ENCODE measurements at places on chromosomes 16 and 17. TPM values are rescaled to one million over a fixed set of nuclear protein-coding genes. Genes with fewer than 3 reads are reported as not detected.

The P2RX5 gene
- total RNA-seq: 16.0 TPM

The CSH1 gene
- not detected for total RNA-seq

The TAC4 gene
- total RNA-seq: not detected

The PMFBP1 gene
- 0.73 TPM for total RNA-seq

The TEKT5 gene
- not detected for total RNA-seq

The C17orf50 gene
- not detected for total RNA-seq

The SLC43A2 gene
- total RNA-seq: 1.9 TPM

The TBC1D3E gene
- total RNA-seq: not detected

The RCVRN gene
- total RNA-seq: not detected

The KRT31 gene
- total RNA-seq: not detected

The ABAT gene
- 10.0 TPM for total RNA-seq

The HSD17B1 gene
- 1.2 TPM for total RNA-seq

The KRT32 gene
- total RNA-seq: not detected

The MT1G gene
- total RNA-seq: not detected

The PRAC1 gene
- not detected for total RNA-seq

The SPN gene
- 168 TPM for total RNA-seq

The SLC13A2 gene
- total RNA-seq: not detected

The PKMYT1 gene
- 0.79 TPM for total RNA-seq

The CPD gene
- 24.6 TPM for total RNA-seq

The CNTNAP4 gene
- not detected for total RNA-seq

The KRT28 gene
- not detected for total RNA-seq

The MMP15 gene
- total RNA-seq: 1.8 TPM

The ADCY9 gene
- total RNA-seq: 7.8 TPM

The PITPNM3 gene
- 0.50 TPM for total RNA-seq

The DNAAF8 gene
- total RNA-seq: 0.12 TPM

Data from CD4-positive, alpha-beta memory T cell (primary cell).